ENCODE measurements at places on chromosomes 6 and 20.
A peak's percentile ranks its signal among the peaks of the same experiment; 100 is the strongest.

- H3K36me3 ChIP-seq = peaks cover 46% of the 10 kb centered on the region
- DNase-seq = no peak
- H3K27ac ChIP-seq = peak overlapping the region; percentile 6
- H3K4me3 ChIP-seq = no peak overlapping the region
- no peaks in the 10 kb centered on the region for H3K4me1 ChIP-seq
Observed at GRCh38 chr6:43541774-43542471, 25.0 kb downstream of the POLR1C start.

DNA sequence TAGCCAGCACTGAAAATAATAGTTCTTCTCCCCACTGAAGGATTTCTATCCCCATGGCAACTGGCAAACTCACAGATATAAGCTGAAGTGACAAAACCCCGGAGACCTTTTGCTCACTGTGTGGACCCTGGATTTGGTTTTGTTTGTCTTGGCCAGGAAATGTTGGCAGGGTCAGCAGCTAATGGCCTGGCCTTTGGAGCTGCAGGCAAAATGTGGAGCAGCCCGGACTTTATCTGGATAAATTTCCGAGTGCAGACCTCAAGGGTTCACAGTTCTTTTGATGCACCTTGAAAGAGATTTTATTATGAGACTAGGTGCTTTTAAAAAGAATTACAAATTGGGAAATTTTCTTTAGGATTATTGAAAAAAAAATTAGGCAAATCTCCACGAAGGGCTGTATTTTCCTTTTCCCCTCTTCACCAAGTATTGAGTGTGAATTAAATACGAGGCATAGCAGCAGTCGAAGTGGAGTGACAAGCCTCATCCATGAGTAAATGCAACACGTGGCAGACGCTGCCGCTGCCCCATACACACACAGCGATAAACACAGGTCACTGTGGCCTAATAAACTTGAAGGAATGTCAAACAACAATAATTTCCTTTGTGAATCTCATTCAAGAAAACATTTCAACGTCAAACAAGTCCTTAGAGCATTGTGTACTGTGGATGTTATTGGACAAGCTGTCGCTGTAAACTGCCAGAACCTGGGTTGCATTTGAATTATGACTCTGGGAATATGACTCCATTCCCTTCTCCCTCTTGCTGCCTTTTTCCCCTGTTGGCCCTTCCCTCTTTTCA is 35.1 kb upstream of the CCN6 start:
- H3K4me3 ChIP-seq = no peak overlapping the region
- no peaks in the 10 kb centered on the region for H3K27me3 ChIP-seq
- no peak for DNase-seq
- peaks cover 42% of the 10 kb centered on the region for H3K4me1 ChIP-seq
- H3K27ac ChIP-seq = peak overlapping the region; percentile 16

GRCh38 chr6:4560221-4561077 is 215.8 kb upstream of the CDYL start:
- no peaks in the 10 kb centered on the region for H3K4me1 ChIP-seq
- no peak overlapping the region for H3K27ac ChIP-seq
- no peak for DNase-seq
- no peaks in the 10 kb centered on the region for H3K27me3 ChIP-seq
- H3K4me3 ChIP-seq = no peak overlapping the region
- no peaks in the 10 kb centered on the region for H3K36me3 ChIP-seq

GRCh38 chr20:54793291-54793992 is 318.0 kb downstream of the DOK5 start:
- no peaks in the 10 kb centered on the region for H3K27me3 ChIP-seq
- no peak for DNase-seq
- no peaks in the 10 kb centered on the region for H3K4me1 ChIP-seq
- no peak overlapping the region for H3K27ac ChIP-seq
- no peak overlapping the region for H3K4me3 ChIP-seq
- H3K36me3 ChIP-seq = no peaks in the 10 kb centered on the region

DNA sequence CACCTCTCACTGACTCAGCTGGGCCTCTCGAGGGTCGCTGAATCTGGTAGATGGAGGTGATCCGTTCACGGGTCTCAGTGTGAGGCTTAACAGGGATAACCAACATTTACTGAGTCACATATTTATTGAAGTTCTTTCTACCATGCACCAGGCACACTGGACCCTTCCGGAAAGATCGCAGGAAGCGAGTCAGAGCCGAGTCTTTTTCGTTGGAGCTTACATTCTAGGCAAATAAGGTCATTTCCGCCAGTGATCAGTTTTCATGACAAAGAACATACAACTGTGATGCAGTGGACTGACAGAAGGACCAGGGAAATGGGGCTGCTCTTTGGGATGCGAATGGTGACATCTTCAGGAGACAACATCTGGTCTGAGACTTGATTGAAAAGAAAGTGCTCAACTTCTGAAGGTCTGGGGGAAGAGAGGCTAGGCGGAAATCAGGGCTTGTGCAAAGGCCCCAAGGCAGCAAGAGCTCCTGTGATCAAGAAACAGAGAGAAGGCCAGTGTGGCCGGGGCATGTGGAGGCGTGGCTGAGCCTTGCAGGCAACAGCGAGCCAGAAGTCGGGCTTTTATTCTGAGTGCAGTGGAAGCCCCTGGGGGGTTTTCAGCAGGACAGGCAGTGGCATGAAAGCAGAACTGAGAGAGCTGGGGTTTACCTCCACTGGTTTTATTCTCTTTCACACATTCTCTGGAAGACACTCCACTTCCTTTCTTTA is 56.7 kb downstream of the APCDD1L start:
- no peaks in the 10 kb centered on the region for H3K4me1 ChIP-seq
- H3K27me3 ChIP-seq = no peaks in the 10 kb centered on the region
- H3K4me3 ChIP-seq = no peak overlapping the region
- H3K36me3 ChIP-seq = peaks cover 13% of the 10 kb centered on the region

- H3K27ac ChIP-seq = no peak overlapping the region
- H3K4me3 ChIP-seq = no peak overlapping the region
- no peak for DNase-seq
- no peaks in the 10 kb centered on the region for H3K4me1 ChIP-seq
- H3K27me3 ChIP-seq = no peaks in the 10 kb centered on the region
Observed at GRCh38 chr6:72946774-72947173, 278.5 kb downstream of the KHDC1L start.

- H3K36me3 ChIP-seq = peaks cover 2% of the 10 kb centered on the region
- DNase-seq = peak; percentile 18
- no peak overlapping the region for H3K27ac ChIP-seq
- H3K27me3 ChIP-seq = no peaks in the 10 kb centered on the region
Observed at GRCh38 chr6:150491131-150491810, 108.4 kb upstream of the PLEKHG1 start.

- H3K4me3 ChIP-seq = no peak overlapping the region
- no peaks in the 10 kb centered on the region for H3K36me3 ChIP-seq
- H3K27ac ChIP-seq = no peak overlapping the region
- DNase-seq = no peak
- peaks cover 22% of the 10 kb centered on the region for H3K27me3 ChIP-seq
Observed at GRCh38 chr6:146433881-146434731, 109.5 kb upstream of the RAB32 start.

DNA sequence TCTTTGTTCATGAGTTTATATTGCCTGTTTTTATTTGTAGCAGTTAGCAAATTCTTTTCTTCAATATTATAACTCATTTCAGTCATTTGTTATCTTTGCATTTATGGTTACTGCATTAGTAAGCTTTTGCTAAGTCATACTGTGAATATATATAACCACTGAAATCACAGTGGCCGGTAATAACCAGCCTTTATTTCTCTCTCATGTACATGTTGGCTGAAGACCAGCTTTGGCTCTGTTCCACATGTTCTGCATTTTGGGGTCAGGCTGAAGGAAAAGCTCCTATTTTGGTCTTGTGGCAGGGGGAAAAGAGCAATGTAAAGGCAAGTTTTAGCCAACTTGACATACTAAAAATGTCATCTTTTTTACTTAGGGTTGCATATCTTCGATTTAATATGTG is 276.3 kb downstream of the BCKDHB start:
- no peaks in the 10 kb centered on the region for H3K4me1 ChIP-seq
- no peak for DNase-seq
- H3K27me3 ChIP-seq = no peaks in the 10 kb centered on the region

- peaks cover 5% of the 10 kb centered on the region for H3K36me3 ChIP-seq
- H3K4me3 ChIP-seq = no peak overlapping the region
- peaks cover 68% of the 10 kb centered on the region for H3K4me1 ChIP-seq
- H3K27ac ChIP-seq = no peak overlapping the region
Observed at GRCh38 chr20:59152559-59153354, 10.9 kb upstream of the ZNF831 start.

DNA sequence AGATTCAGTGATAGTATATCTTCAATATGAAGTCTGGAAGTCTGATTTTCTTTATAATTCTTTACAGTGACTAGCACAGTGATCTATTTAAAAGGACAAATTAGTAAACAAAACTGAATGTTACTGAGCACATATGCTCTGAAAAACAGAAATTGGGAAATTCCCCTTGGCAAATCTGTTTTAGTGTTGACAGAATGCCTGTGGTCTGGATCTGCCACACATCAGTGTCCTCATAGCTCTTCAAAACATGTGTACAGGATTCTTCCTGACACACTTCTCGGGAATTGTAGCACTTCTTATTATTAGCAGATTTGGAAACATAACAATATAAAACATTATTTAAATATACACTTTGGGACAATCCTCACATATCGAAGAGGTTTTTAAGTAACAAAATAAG is 354.3 kb downstream of the COL12A1 start:
- no peak overlapping the region for H3K27ac ChIP-seq
- no peak for DNase-seq
- no peaks in the 10 kb centered on the region for H3K36me3 ChIP-seq

DNA sequence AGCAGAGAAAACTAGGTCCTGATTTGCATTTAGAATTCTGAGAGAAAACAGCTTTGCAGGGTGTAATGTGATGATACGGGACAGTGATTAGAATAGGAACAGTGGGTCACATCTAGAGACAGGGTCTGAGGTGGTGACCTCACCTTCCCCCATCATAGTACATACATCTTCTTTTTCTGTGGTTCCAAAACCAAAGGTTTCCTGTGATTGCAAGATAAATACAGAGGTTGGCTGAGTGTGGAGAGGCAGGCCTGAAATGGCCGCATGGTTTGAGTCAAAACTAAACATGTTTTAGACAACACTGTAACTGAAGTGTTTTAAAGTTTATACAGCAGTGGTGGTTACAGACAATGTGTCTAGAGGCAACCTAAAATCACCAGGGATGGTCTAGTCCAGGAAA is 10.4 kb upstream of the NT5DC1 start:
- no peak overlapping the region for H3K27ac ChIP-seq
- H3K27me3 ChIP-seq = no peaks in the 10 kb centered on the region
- DNase-seq = no peak
- peaks cover 12% of the 10 kb centered on the region for H3K4me1 ChIP-seq
- H3K4me3 ChIP-seq = no peak overlapping the region

DNA sequence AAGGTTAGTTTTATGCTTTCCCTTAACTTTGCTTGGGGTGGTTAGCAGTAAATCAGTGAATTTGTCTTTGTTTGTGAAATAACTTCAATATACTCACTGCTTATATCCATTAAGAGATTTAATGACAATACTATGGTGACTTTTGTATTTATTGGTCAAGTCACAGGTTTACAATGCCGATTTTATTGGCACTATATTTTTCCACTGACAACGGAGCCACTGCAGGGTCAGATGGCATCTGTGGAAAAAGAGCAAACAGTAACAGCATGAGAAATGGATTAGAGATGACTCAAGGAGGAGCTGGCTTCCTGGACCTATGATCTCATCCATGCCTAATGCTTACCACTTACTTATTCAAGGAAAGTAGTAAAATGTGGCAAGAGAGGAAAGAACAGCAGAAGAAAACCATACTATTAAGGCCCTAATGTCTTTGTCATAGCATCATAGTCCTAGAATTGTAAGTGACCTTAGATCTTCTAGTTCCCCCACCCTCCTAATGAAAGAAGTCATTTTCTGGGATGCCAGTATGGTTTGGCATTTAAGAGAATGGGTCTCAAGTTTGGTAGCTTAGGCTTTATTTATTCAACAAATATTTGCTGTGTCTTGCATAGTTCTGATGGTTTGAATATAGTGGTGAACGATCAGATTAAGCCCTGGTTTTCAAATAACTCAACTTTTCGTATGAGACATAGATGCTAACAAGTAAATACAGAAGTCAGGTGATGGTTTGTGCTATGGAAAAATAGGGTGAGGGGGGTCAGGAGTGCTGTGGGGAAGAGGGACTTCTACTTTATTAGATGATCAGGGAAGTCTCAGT is 18.5 kb downstream of the RNF144B start:
- H3K27ac ChIP-seq = no peak overlapping the region
- H3K4me3 ChIP-seq = no peak overlapping the region
- peaks cover 6% of the 10 kb centered on the region for H3K4me1 ChIP-seq
- DNase-seq = no peak
- H3K36me3 ChIP-seq = peaks cover 6% of the 10 kb centered on the region

GRCh38 chr6:13421425-13422059 is 65.9 kb downstream of the GFOD1 start:
- H3K27me3 ChIP-seq = peaks cover 2% of the 10 kb centered on the region
- H3K36me3 ChIP-seq = no peaks in the 10 kb centered on the region
- no peak overlapping the region for H3K4me3 ChIP-seq
- peaks cover 20% of the 10 kb centered on the region for H3K4me1 ChIP-seq
- no peak for DNase-seq
- peak overlapping the region; percentile 33 for H3K27ac ChIP-seq

GRCh38 chr6:30861257-30862048 is 22.9 kb upstream of the DDR1 start:
- H3K27ac ChIP-seq = no peak overlapping the region
- no peak overlapping the region for H3K4me3 ChIP-seq
- no peak for DNase-seq
- H3K4me1 ChIP-seq = no peaks in the 10 kb centered on the region
- H3K36me3 ChIP-seq = peaks cover 3% of the 10 kb centered on the region

- no peak overlapping the region for H3K27ac ChIP-seq
- H3K4me3 ChIP-seq = no peak overlapping the region
- peaks cover 3% of the 10 kb centered on the region for H3K4me1 ChIP-seq
- DNase-seq = no peak
- H3K27me3 ChIP-seq = no peaks in the 10 kb centered on the region
- H3K36me3 ChIP-seq = peaks cover 5% of the 10 kb centered on the region
Observed at GRCh38 chr6:135310291-135310690, 129.2 kb downstream of the MYB start.

- peaks cover 3% of the 10 kb centered on the region for H3K36me3 ChIP-seq
- peak overlapping the region; percentile 62 for H3K27ac ChIP-seq
- H3K27me3 ChIP-seq = no peaks in the 10 kb centered on the region
- DNase-seq = no peak
- no peak overlapping the region for H3K4me3 ChIP-seq
- H3K4me1 ChIP-seq = peaks cover 50% of the 10 kb centered on the region
Observed at GRCh38 chr20:50376888-50377459, 133.2 kb upstream of the PTPN1 start.

DNA sequence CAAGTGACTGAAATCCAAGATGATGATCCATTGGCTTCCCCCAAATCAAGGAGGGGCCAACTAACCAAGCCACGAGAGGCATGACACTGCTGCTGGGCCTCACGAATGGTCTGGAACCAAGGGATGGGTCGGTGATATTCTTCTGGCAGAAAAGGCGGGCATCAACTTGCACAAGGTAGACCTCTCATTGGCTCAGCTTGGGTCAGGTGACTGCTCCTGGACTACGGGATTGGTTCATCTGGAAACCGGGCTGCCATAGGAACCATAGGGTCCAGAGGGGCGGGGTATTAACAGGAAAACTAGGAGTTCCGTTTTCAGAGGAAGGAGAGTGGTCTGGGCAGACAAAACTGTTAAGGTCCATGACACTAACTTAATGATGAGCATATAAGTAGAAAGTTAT is 100.9 kb downstream of the TFAP2C start:
- no peaks in the 10 kb centered on the region for H3K4me1 ChIP-seq
- H3K27me3 ChIP-seq = peaks cover 9% of the 10 kb centered on the region
- no peak overlapping the region for H3K4me3 ChIP-seq
- no peak for DNase-seq

- H3K4me3 ChIP-seq = no peak overlapping the region
- H3K27me3 ChIP-seq = no peaks in the 10 kb centered on the region
- H3K4me1 ChIP-seq = peaks cover 30% of the 10 kb centered on the region
- peaks cover 28% of the 10 kb centered on the region for H3K36me3 ChIP-seq
- no peak overlapping the region for H3K27ac ChIP-seq
Observed at GRCh38 chr6:90044833-90045381, 150.6 kb downstream of the GJA10 start.

All from activated CD4-positive, alpha-beta T cell treated with anti-CD3 and anti-CD28 coated beads, Interleukin-2, amount 10 ng/mL, durations not matched to agents 7 days and 5 days (primary cell).